ENCODE measurements at places on chromosomes 3 and 15. TPM values are rescaled to one million over a fixed set of nuclear protein-coding genes. Genes with fewer than 3 reads are reported as not detected.
A peak's percentile ranks its signal among the peaks of the same experiment; 100 is the strongest.

- no peaks in the 10 kb centered on the region for H3K36me3 ChIP-seq
- H3K27ac ChIP-seq, result no peak overlapping the region
- H3K4me1 ChIP-seq, result no peaks in the 10 kb centered on the region
- H3K4me3 ChIP-seq, result no peak overlapping the region
- no peak for DNase-seq
Measured at GRCh38 chr3:139260793-139261736, 82.8 kb upstream of the MRPS22 start.

DNA sequence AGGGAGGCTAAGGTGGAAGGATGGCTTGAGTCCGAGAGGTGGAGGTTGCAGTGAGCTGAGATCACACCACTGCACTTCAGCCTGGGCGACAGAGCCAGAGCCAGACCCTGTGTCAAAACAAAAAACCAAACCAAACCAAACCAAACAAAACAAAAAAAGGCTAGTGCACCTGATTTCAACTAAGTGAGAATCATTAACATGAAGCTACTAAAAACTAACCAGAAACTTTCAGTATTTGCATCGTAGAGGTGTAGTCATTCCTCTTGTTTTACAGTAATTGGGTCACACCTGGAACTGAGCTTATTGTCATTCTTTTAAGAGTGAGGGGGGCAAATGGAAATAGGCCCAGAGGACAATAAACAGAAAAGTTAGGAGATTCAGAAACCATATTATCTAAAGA lies 58.5 kb downstream of the ST6GAL1 start:
- H3K4me3 ChIP-seq, result no peak overlapping the region
- peaks cover 43% of the 10 kb centered on the region for H3K4me1 ChIP-seq
- DNase-seq, result no peak
- H3K27ac ChIP-seq, result peak overlapping the region; percentile 68
- no peaks in the 10 kb centered on the region for H3K27me3 ChIP-seq

DNA sequence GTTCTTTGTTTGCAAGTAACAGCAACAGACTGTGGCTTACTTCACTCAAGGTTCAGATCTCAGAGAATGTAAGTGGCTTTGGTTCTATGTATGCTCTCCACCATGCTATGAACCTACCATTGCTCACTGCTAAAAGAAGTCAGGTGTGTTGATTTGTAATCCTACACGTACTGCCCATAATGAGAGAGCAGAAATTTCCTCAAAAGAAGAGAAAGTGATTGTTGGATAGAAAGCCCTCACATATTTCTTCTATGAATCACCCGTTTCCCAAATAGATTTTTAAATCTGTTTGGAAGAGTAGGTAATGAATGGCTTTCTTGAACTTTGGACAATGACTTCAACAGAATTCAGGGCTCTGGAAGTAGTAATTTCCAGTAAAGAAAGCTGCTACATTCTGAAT lies 565.4 kb downstream of the ROBO2 start:
- no peak overlapping the region for H3K27ac ChIP-seq
- no peaks in the 10 kb centered on the region for H3K4me1 ChIP-seq
- H3K27me3 ChIP-seq, result no peaks in the 10 kb centered on the region
- no peak overlapping the region for H3K4me3 ChIP-seq

DNA sequence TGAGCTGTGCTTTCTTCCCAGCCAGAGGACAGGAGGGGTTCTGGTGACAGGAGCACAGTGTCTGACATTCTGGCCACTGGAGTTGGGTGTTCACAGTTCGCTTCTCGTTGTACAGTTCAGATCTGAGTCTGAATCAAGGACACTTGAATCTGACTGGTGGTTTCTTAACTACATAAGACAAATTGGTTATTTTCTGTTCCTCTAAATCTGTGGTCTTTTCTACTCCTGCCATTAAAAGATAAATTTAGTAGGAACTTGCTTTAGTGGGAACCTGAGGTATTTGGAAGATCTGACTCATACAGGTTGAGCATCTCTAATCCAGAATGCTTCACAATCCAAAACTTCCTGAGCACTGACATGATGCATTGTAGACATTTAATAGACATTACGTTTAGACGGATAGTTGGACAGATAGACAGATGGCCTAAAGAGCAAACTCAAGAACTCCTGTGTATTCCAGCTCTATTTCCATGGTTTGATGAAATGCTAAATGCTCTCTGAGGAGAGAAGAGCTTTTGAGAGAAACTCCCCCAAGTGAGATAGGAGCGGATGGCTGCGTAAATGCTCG lies 71.0 kb downstream of the CCK start:
- no peaks in the 10 kb centered on the region for H3K27me3 ChIP-seq
- no peak for DNase-seq
- H3K4me3 ChIP-seq, result no peak overlapping the region
- peaks cover 13% of the 10 kb centered on the region for H3K4me1 ChIP-seq
- H3K36me3 ChIP-seq, result peaks cover 16% of the 10 kb centered on the region

- peaks cover 5% of the 10 kb centered on the region for H3K36me3 ChIP-seq
- no peaks in the 10 kb centered on the region for H3K4me1 ChIP-seq
- H3K4me3 ChIP-seq, result no peak overlapping the region
Measured at GRCh38 chr3:120622870-120623726, 27.0 kb downstream of the NDUFB4 start.

DNA sequence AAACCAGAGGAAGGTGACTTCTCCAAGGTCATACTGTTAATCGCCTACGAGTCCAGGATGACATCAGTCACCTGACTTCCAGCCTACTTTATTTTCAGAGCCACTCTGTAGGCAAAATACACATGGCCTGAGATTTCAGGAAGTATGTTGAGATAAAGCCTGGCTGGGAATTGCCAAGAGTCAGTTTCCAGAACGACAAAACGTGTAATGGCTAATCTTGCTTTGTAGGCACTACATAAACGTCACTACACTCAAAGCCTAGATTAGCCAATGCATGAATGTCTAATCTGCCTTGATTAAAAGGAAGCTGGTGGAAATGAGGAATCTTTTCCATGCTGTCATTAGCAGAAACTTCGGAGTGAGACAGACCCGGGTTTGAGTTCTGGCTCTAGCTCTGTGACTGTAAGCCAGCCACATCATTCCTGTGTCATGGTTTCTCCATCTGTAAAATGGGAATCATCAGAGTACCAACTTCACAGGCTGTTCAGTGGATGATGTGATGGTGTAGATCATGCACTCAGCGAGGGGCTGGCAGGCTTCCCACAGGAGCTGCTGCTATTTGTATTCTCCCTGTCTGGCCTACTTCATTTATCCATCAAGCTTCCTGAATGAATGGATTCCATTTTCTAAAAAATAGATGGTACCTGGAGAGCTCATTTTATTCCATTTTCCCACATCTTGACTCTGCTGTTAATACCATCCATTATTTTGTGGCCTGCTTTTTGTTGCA lies 241.9 kb downstream of the XXYLT1 start:
- no peak overlapping the region for H3K4me3 ChIP-seq
- no peaks in the 10 kb centered on the region for H3K36me3 ChIP-seq

- H3K27me3 ChIP-seq, result peaks cover 4% of the 10 kb centered on the region
- no peak overlapping the region for H3K4me3 ChIP-seq
- H3K27ac ChIP-seq, result no peak overlapping the region
- no peak for DNase-seq
- peaks cover 7% of the 10 kb centered on the region for H3K4me1 ChIP-seq
Measured at GRCh38 chr15:66601521-66601920, 35.7 kb upstream of the LCTL start.

DNA sequence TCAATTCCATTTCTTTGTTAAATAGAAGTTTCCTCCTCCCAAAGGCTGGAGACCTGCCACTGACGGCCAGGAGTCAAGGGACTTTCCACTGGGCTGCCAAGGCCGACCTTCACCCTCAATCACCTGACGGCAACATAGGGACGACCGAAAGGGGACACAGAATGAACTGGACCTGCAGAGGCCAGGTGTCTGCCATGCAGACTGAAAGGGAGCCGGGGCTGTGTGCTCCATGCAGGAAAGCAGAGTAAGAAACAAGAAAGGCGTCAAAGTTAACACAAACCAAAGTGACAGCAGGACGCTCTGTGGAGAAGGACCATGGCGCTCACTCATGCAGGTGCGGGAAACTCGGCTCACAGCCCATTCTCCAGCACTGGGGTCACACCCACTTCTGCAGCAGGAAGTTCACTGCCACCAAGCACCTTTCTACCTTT lies 26.1 kb downstream of the ZXDC start:
- peaks cover 10% of the 10 kb centered on the region for H3K36me3 ChIP-seq
- H3K27me3 ChIP-seq, result no peaks in the 10 kb centered on the region
- no peak for DNase-seq
- H3K4me1 ChIP-seq, result peaks cover 2% of the 10 kb centered on the region
- H3K4me3 ChIP-seq, result no peak overlapping the region

- H3K36me3 ChIP-seq, result no peaks in the 10 kb centered on the region
Measured at GRCh38 chr3:195771646-195772300, 40.0 kb downstream of the MUC4 start.

DNA sequence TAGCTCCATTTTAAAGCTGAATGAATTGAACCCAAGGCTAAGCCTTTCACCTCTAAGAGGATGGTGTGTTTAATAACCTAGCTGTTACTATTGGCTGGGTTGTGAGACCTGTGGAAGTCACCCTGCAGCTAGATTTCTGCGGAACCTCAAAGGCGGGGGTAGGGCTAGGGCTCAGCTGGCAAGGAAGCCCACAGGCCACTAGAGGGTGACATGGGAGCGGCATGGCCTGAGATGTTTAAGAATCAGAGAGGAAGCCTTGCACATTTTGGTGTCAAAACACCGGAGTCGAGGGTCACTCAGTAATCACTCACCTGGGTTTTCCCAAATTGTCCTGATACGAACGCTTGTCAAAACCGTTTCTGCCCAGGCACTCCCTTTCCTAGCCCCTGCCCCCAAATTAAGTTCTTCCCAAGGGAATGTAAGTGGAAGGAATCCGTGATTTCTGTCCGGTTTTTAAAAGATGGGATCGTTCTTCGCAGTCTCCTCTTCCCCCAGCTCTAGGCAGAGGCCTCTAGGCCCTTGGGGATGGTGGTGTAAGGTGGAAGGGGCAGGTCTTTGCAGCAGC lies 3.8 kb upstream of the ACAD9 start:
- H3K36me3 ChIP-seq, result peaks cover 17% of the 10 kb centered on the region
- H3K27ac ChIP-seq, result no peak overlapping the region
- no peak overlapping the region for H3K4me3 ChIP-seq
- peaks cover 34% of the 10 kb centered on the region for H3K4me1 ChIP-seq
- H3K27me3 ChIP-seq, result no peaks in the 10 kb centered on the region

DNA sequence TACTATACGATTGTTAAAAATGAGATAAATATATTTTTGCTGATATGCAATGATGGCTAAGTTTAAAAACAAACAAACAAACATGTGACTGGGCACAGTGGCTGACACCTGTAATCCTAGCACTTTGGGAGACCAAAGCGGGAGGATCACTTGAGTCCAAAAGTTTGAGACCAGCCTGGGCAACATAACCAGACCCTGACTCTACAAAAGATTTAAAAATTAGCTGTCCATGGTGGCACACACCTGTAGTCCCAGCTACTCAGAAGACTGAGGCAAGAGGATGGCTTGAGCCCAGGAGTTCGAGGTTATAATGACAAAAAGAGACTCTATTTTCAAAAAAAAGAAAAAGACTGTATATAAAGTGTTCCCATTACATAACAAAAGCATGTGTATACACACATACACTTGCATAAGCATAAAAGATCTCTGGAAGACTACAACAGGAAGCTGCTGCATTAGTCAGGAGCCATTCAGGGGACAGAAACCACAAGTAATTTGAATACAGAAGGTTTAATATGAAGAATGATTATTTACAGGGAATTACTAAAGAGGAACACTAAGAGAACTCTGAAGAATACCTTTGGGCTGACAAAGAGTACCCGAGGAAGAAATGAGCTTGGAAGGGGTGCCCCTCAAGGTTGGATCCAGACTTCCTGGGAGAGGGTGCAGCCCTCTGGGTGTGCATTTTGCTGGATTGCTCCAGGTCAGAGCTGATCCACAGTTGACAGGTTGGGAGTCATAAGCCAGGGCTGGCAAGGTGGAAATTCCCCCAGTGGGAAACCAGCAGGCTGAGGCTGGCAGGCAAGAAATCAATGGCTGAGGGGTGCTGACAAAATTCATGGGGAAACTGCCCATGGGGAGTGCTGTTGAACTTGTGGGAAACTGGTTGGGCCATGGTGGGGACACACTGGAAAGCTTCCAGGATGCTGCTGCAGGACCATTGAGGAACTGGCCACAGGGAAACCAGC lies 9.3 kb upstream of the TM4SF18 start:
- H3K4me3 ChIP-seq, result no peak overlapping the region
- no peak overlapping the region for H3K27ac ChIP-seq
- H3K36me3 ChIP-seq, result no peaks in the 10 kb centered on the region
- H3K27me3 ChIP-seq, result peaks cover 18% of the 10 kb centered on the region
- DNase-seq, result no peak

DNA sequence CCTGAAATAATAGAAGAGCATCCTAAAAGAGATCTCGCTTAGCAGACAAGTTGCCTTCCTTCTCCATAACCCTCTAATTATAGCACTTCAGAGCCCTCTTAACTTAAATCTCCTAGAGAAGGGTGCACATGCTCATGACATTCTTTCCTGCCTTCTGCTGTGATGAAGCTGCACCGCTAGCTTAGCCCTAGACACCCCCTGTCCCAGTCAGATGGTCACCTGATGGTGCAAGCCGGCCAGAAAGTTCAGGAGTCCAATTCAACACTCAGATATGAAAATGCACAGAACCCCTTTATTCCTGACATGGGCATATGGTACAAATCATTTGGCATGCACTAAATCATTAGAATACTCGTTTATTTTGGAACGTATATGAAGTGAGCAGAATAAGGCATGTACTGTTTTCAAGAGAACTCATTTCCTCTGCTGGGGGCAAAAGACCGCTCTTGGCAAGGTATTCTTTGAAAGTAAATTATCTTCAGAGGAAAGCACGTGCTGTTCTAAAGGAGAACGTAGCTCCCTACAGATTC lies 420.4 kb upstream of the PROK2 start:
- no peak for DNase-seq
- no peak overlapping the region for H3K27ac ChIP-seq

DNA sequence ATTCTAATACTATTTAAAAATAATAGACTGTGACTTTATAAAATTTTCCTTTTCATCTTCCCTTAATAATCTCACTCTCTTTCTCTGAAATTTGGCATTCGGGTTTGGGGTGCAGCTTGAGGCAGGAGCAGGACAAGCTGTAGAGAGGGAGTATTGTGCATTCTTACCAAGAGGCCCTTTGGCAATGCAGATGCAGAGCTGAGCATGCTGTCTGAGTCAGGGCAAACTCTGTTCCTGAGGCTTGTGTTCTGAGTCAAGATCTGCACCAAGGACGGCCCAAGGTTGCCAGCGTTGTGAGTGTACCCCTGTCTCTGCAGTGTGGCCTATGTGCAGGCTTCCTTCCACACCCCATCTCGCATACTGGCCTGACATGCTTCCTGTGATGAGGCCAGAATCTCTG lies 343.8 kb upstream of the FRG2C start:
- no peak overlapping the region for H3K27ac ChIP-seq
- H3K4me1 ChIP-seq, result no peaks in the 10 kb centered on the region
- DNase-seq, result no peak
- peaks cover 2% of the 10 kb centered on the region for H3K27me3 ChIP-seq
- no peaks in the 10 kb centered on the region for H3K36me3 ChIP-seq

Gene SATB1
- 590 TPM for total RNA-seq

Gene ZNF80
- total RNA-seq, result 0.23 TPM

Gene ISL2
- not detected for total RNA-seq

Gene KNG1
- total RNA-seq, result not detected

Gene STRA6
- total RNA-seq, result not detected

Gene AGBL1
- 0.05 TPM for total RNA-seq

Gene GOLGA8J
- 0.16 TPM for total RNA-seq

Gene P3H2
- total RNA-seq, result not detected
